Activated CD8-positive, alpha-beta memory T cell treated with anti-CD3 and anti-CD28 coated beads for 1 hour (primary cell): ENCODE measurements at places on chromosomes 3 and 15.
A peak's percentile ranks its signal among the peaks of the same experiment; 100 is the strongest.

DNA sequence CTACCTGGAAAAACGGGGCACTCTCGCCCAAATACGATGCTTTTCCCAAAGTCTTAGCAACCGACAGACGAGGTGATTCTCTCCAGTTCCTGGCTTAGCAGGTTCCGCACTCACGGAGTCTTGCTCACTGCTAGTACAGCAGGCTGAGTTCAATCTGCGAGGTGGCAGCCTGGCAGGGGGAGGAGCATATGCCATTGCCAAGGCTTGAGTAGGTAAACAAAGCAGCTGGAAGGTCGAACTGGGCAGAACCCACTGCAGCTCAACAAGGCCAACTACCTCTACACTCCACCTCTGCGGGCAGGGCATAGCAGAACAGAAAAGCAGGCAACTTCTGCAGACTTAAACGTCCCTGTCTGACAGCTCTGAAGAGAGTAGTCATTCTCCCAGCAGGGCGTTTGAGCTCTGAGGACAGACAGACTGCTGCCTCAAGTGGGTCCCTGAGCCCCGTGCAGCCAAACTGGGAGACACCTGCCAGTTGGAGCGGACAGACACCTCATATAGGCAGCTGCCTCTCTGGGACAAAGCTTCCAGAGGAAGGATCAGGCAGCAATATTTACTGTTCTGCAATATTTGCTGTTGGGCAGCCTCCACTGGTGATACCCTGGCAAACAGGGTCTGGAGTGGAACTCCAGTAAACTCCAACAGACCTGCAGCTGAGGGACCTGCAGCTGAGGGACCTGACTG is 73.4 kb upstream of the CADM2 start:
- DNase-seq = no peak

- DNase-seq = no peak
Measured at GRCh38 chr3:49761661-49762060, 24.7 kb downstream of the IP6K1 start.

DNA sequence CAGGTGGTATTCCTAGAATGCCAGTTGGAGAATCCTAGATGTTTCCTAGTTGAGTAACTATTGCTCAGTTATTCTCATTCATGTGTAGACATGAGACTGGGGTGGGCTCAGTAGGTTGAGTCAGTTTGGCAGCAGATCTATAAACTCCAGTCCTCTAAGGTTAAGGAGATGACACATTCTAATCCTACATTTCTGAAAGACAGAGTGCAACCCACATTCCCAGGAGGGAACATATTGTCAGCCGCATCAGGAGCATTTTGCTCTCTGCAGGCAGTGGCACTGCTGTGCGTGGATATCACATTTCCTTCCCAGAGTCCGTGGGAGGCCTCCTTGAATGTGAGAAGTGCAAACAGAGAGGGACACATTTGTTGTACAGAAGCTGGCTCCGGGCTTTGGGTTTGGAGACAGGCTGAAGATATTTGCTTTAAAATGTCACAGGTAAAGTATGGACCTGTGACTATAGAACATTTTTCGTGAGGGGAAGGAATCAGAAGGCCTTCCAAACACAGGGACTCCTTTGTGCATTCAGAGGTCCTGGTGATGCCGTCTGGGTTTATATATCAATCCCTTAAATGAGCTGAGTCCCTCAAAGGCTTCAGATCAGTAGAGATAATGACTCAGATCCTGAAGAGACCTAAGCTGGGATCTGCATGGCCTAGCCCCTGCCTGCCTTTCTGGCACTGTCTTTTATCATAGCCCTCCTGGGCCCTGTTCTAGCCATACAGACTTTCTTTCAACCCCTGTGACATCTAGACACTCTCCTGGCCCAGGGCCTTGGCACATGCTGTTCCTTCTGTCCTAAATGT is 156.5 kb downstream of the CADPS start:
- no peak for DNase-seq

- DNase-seq = no peak
Measured at GRCh38 chr3:56775838-56776555, 25.8 kb downstream of the ARHGEF3 start.

DNA sequence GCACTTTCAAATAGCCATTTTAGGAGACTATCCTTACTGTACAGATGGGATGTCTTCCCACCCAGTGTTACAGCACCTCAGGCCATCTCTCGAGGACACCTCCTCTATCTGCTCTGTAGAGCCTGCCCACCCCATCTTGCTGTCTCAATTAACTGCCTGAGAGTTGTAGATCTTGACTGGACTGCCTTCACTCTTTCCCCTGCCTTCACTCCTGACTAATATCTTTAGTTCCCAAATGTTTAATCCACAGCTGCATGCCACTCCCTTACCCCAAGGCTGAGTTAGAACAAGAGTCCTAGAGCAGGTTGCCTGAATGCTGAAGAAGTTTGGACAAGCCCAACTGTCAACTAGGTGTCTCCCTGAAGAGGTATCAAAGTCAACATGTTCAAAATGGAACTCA is 1.3 kb upstream of the PP2D1 start:
- DNase-seq = no peak

DNA sequence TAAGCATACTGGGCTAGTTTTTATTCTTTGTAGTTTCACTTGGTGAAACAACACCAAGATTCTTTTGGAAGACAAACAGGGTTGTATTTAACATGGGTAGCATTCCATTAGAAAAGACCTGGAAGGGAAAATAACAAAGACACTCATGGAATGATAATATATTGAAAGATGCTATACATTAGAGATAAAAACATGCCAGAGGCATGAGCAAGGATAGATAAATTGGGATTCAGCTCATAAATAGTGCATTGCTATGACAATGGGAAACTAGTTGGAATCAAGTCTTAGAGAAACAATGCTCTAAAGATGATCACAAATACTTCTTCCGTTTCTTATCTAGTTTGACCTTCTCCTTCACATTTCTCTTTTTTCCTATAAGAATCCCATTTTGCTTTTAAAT is 677.4 kb downstream of the ZNF385D start:
- no peak for DNase-seq

DNA sequence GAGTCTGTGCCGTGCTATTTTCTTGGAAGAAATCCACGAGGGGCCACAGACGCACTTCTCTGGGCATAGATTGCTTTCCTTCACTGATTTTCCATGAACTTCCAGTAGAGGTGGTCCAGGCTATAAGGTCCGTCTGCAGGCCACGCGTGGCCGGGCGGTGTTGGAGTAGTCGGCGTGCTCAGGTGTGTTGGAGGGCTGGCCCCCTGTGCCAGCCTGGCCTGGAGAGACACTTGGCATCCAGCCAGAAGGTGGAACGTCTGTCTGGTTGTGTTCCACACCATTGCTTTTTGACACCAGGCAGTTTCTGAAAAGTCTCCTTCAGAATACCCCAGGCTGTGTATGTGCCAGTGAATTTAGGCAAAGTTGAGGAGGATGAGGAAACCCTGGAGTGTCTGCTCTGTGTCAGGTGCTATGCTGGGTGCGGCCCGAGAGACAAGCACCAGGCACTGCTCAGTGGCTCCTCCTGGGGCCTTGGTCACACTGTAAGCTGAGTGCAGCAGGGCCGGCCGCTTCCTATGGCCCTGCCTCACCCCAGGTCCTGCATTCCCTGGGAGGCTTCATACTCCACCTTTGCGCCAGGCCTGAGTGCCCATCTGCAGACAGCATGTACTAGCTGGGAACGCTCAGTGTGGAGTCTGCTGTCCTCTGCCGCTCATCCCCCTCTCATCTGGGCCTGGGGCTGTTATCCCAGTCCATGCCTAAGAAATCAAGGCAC is 52.1 kb upstream of the TAMM41 start:
- no peak for DNase-seq

- no peak for DNase-seq
Measured at GRCh38 chr15:68704496-68705021, 116.1 kb downstream of the ANP32A start.

- DNase-seq = no peak
Measured at GRCh38 chr3:74075241-74075640, 450.5 kb upstream of the PDZRN3 start.

DNA sequence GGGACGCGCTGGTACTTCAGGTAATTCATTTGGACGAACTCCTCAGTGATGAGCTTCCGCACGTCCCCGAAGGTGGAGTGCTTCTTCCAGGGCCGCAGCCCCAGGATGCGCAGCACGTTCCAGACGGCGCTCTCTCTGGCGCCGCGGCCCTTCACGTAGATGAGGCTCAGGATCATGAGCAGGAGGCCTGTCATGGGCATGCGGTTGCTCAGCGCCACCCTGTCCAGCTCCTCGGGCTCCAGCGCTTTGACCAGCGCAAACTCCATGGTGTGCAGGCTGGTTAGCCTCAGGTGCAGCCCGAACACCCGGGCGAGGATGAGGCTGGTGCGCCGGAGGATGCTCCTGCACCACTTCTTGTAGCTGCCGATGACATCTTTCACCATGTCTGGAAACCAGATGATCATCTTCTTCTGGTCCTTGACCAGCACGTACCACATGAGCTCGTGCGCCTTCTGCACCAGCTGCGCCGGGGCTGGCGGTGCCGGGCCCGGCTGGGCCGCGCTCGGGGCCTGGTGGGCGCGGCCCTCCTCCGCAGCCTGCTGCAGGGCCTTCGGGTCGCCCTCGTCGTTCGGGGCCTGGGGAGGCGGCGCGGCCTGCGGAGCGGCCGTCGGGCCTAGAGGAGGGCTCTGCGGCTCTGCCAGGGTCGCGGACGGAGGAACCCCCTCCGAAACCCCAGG is 501 bp downstream of the NDN start:
- no peak for DNase-seq

GRCh38 chr3:18234717-18235335 is 190.3 kb downstream of the SATB1 start:
- no peak for DNase-seq

GRCh38 chr3:155778462-155778861 is 27.6 kb downstream of the C3orf33 start:
- DNase-seq = no peak

- no peak for DNase-seq
Measured at GRCh38 chr3:149895769-149896168, 74.9 kb downstream of the PFN2 start.

GRCh38 chr15:82966671-82967071 is 14.2 kb upstream of the HOMER2 start:
- DNase-seq = no peak

GRCh38 chr3:16257309-16257708 is 7.4 kb downstream of the DPH3 start:
- DNase-seq = no peak

GRCh38 chr3:42501681-42502428 is 588 bp upstream of the VIPR1 start:
- DNase-seq = peak; percentile 41

DNA sequence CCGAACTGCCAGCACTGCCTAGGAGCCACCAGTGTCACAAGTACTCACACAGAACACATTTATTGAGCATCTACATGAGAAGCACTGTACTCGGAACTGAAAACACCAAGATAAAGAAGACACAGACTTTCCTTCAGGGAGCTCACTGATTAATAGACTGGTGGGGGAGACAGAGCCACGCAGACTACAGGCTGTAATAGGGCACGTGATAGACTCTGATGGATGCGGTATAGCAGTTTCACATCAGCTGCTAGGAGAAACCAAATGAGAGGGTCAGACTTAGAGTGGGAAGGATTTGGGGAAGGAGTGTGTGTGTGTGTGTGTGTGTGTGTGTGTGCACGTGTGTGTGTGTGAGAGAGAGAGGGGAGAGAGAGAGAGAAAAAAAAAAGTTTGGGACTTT is 12.1 kb downstream of the EPHB1 start:
- no peak for DNase-seq

DNA sequence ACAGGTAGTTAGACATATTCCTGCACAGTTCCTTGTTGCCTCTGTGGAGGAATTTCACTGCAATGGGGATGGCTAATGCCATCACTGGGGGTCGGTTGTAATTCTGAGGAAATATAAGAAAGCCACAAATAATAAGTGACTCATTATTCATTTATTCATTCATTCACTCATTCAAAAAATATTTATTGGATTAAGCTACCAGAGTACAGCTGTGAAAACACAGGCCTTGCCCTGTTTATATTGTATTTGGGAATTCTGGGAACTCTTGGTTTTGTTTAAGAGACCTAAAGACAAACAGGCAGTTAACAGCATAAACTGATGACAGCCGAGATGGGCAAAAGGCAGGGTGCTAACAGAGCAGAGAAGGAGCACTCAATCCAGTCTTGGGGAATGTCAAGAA is 23.6 kb downstream of the PTX3 start:
- DNase-seq = no peak

- no peak for DNase-seq
Measured at GRCh38 chr15:85128621-85129020, 147.0 kb downstream of the PDE8A start.

DNA sequence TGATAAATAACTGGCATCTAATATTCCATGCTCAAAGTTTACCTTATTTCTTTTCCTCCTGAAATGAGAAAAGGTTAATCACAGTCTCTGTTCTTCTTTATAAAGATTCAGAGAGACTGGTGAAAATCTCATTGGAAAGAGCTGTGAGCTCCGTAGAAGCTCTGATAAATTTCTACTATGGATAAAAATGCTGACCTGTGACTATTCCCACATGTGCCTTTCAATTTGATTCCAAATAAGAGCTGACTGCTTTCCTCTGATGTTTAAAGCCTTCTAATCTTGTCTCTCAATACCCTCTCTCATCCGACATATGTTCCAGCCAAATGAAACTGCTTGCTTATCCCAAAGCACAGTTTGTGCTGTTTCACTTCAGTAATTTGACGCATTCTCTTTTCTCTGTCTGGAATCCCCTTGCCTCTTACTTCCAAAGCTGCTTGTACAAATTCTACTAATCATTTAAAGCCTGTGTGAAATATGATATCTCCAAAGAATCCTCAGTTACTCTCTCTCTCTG is 130.1 kb downstream of the RTP4 start:
- no peak for DNase-seq

- no peak for DNase-seq
Measured at GRCh38 chr15:68712886-68713285, 107.8 kb downstream of the ANP32A start.

- DNase-seq = no peak
Measured at GRCh38 chr3:116306720-116307119, 138.6 kb downstream of the LSAMP start.

DNA sequence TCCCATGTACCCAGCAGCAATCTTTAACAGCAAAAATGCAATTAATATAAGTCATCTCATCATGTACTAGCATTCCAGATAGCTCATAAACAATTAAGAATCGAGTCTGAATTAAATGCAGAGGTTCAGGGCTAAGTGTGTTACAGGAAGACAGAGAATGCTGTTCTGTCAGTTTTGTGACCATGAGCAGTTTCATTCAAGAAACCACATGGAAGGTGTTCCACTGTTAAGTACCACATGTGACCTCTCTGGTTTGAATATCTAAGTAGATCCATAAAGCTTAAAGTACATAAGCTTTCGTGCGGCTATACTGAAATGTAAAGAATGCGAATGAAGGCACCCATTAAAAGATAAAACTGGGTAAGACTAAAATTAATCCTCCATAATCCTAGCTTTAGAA is 272.3 kb downstream of the IL5RA start:
- DNase-seq = no peak

- DNase-seq = no peak
Measured at GRCh38 chr3:98406034-98406433, 15.6 kb downstream of the OR5K3 start.

- DNase-seq = no peak
Measured at GRCh38 chr3:189272500-189273119, 100.8 kb downstream of the TPRG1 start.

DNA sequence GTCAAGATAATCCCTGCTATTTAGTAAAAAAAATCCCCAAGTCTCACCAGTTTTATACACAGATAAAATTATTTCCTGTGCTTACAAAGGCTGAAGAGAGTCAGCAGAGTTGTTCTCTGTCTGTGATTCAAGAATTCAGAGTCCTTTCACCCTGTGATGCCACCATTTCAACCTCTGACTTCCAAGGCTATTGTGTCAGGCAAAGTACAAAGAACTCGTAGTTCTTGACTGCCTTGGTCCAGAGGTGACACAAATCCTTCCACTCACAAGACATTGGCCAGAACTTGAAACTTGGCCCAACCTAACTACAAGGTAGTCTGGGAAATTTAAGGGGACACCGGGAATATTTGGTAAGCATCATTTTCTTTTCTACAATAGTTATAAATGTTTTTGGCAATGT is 34.9 kb upstream of the CMC1 start:
- DNase-seq = no peak
